CD8-positive, alpha-beta memory T cell (primary cell): ENCODE measurements at places on chromosomes 4 and X.

- DNase-seq, result no peak
Measured at GRCh38 chrX:121231566-121232358, 184.4 kb downstream of the GLUD2 start.

GRCh38 chr4:8237256-8237989, 32.1 kb upstream of the HTRA3 start:
- no peak for DNase-seq

DNA sequence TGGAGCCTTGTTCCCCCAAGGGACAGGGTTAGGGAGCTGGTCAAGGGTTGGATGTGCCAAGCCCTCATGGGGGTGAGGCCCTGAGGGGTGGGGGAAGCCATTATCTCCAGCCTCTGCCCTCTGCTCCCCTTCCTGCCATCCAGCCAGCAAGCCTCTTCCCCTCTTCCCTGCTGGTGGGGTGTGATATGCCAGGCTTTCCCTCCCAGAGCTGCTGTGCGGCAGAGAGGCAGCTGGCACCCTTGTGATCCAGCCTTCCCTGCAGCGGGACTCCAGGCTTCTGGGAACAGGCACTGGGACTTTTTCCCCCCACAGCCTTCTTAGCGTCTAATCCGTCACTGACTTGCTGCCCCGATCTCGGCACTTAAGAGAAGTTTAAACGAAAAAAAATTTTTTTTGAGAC, 6.3 kb downstream of the SSR4 start:
- DNase-seq, result no peak

DNA sequence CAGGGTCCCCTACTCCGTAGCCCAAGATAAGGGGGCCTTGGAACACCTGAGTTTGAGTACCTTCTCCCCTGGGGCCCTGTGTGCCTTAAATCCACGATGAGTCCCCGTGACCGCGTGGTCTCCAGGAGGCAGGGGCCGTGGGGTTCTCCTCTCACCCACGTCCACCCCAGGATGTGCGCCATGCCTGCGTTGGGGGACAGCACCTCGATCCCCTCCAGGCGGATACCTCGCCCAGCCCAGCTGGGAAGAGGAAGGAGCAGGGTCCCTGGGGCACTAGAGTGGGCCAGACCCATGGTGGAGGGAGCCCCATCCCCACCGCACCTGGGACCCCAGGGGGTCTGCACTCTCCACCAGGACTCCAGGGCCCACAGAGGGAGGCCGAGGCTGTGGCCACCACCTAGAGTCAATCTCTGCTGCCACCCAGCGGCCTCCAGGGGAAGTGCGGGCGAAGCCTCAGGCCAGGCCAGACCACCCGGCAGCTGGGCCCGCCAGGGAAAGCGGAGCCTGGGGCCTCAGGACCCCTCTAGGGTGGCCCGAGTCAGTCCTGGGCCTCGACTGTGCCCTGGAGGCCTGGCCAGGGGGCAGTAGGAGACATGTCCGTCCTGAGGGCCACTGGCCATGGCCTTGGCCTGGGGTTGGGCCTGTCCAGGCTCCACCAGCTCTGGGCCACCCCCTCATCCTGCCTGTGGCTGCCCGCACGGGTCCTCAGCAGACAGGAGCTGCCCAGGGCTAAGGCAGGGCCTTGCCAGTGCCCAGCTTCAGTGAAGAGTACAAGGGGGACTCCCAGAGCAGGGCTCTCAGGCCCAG, 55.0 kb downstream of the FAM53A start:
- peak; percentile 59 for DNase-seq

DNA sequence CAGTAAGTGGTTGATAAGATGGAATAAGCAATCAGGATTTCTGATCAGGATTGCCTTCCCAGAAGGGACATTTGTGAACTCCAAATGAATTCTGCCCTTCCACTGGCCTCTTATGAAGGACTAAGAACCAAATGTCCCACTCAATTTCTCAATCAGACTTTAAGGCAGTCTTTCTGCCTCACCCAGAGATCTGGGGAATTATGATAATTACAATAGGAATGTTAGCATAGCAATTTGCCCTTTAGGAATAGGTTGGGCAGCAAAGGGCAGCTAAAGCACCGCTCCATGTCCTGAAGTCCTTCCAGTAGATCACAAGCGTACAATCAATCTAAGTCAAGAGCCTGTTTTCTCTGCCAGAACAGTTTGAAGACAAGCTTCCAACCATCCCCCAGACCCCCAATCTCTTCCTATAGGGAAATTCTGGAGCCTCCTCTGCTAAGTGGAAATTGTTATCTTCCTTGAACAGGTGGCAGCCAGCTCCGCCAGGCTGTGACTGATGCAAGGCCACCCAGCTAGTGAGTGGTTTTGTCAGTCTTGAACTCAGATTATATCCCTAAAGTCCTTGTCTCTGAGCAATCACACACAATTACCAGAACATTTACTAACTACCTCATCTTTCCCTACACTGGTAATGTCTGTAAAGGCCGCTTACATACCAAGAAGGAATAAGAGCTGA, 18.6 kb downstream of the NKX3-2 start:
- no peak for DNase-seq

- DNase-seq, result no peak
Measured at GRCh38 chr4:30953799-30954198, 233.6 kb downstream of the PCDH7 start.

DNA sequence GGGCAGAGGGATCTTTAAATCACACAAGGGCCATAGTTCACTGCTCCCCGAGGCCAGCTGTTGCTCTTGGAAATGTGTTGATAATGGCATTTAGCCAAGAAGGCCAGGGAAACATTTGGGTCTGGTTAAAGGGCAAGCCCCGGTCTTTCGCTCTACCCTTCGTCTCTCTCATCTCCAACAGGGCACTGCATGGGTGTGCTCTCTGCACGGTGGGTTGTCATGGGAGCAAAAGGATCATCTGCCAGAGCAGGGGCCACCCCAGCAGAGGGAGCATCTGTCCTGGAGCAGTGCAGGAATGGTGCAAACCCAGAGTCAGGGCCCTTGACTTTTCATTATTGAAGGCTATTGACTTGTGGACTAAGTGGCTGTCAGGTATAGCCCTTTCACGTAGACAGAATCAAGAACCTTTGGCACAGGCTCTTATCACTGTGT, 22.7 kb upstream of the PGRMC2 start:
- no peak for DNase-seq

- DNase-seq, result no peak
Measured at GRCh38 chr4:23770011-23770410, 119.8 kb downstream of the PPARGC1A start.

GRCh38 chr4:67744561-67745283, 9.5 kb downstream of the GNRHR start:
- DNase-seq, result no peak

DNA sequence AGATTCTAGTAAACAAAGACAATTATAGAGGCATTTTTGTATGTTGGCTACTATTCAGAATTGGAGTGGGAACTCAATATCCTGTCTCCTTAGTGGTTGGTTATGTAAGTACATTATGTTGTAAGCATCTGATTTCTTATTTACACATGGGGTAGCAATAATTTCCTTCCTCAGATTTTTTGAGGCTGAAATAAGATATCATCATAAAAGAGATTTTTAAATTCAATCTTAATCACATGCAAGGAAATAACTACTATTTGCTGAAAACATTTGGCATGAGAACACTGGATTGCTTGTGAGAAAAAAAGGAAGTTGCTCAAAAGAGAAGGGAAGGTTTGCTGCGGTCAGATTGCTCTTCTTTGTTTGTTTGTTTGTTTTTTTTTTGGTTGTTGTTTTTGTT, 437.7 kb upstream of the HS3ST1 start:
- DNase-seq, result no peak

- DNase-seq, result no peak
Measured at GRCh38 chrX:18692541-18692940, 14.9 kb upstream of the PPEF1 start.

GRCh38 chr4:1021386-1022050, 10.1 kb downstream of the FGFRL1 start:
- no peak for DNase-seq

GRCh38 chr4:14743172-14743571, 259.1 kb upstream of the CPEB2 start:
- DNase-seq, result no peak

DNA sequence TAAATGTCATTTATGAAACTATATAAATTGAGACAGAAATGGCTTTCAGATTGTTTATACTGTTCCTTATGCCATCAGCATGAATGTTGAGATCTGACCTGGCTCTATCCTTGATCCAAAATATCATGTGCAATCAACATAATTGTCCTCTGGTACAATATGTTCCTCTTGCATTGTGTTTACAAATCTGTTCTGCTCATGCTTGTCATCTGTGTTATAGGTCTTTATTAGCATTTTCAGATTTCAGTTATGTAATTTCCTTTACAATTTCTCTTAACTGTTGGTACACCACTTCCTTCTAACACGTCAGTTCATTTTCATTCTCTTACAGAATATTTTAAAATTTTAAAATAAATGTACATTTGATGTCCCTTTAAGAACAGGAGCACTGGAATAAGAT, 1.6 kb downstream of the HPGD start:
- DNase-seq, result no peak

DNA sequence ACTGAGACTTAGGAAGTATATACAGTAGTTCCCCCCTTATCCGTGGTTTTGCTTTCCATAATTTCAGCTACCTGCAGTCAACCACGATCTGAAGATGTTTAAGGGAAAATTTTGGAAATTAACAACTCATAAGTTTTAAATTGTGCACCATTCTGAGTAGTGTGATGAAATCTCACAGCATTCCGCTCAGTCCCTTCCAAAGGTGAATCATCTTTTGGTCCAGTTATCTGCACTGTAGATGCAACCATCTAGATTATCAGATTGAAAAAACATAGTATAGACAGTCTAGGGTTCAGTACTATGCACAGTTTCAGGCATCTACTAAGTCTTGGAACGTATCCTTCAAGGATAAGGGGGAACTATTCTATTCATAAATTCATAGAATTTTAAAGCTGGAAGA, 109.0 kb downstream of the ANXA3 start:
- DNase-seq, result no peak

GRCh38 chr4:95095348-95095974, 337.7 kb downstream of the BMPR1B start:
- DNase-seq, result no peak

DNA sequence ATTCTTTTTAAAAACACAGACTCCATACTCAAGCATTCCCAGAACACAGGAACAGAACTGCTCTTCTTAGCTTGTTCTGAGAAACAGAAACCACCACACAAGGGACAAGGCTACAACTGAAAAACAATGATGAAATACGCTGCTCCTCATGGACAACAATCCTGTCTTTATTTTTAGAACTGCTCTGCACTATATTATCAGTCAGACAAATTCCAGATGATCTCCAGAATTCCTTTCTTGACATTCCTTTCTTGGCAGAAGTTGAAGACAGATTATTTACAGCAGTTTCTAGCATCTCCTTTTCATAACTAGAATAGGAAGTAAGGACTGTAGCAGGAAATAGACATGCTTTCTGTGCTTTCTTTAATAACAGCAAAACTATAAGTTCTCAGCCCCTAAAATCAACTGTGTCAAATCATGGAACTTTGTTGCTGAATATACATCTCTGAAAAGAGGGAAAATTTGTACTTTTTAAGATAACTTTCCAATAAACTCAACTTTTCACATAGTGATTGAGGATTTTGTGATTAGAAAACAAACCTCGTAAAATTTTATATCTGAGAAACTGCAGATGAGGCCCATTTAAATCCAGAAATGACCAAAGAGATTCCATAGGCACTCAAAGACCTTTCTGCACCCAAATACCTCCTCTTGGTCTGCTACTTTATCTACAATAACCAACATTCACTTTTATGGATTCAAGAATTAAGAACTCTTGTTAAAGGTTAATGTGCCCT, 35.9 kb downstream of the ANTXR2 start:
- peak; percentile 14 for DNase-seq

- no peak for DNase-seq
Measured at GRCh38 chr4:102627831-102628523, 126.8 kb downstream of the NFKB1 start.

- no peak for DNase-seq
Measured at GRCh38 chr4:168433571-168433970, 46.7 kb downstream of the DDX60L start.

DNA sequence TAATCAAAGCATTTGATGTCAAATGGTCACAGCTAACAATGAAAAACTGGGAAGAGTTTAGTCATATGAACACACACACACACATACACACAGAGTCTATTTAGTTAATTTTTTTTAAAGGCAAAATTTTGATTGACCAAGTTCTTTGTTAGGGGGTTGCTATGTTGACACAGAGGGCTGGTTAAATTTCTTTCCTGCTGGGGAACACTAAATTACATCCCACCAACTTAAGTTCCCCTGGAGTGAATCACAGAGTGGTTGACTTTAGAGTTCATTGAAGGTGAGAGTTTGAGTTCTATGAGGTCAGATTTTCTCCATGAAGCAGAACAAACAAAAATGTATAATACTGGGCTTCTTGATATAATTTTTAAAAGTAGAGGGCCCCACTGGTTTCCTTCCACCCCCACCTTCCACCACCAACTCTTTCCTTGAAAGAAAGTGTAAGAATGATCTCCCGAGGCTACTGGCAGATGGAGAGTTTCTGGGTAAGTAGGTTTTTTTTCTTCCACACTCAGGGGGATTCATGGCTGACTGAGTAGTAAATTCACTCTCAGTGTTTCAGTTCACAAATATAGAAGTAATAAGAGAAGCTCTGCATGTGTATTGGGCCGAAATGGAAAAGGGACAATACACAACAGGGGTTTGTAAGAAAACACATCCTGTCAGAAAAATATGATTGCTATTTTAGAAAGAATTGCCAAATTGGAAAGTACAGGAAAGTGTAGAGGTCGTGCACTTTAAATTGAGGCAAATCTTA, 917.0 kb upstream of the LCORL start:
- no peak for DNase-seq

DNA sequence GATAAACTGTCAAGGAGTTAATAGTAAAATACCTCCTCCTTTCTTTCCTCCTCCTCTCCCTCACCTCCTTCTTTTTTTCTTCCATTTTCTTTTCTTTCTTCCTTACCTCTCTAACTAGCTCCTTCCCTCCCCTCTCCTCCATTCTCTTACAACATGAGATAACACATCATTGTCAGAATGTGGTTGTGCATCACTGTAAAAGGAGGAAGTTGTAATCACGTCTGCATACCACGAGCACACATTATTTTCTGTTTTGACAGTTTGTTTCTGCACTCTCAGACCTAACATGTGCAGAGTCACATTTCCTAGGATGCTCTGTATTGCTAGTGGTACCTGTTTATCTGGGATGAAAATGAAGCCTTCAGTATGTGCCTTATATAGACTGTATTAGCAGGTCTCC, 9.1 kb downstream of the SLIT2 start:
- no peak for DNase-seq
